Activated naive CD4-positive, alpha-beta T cell treated with Interleukin-2 at 50 U/mL for 16 hours (primary cell): ENCODE measurements at places on chromosomes 7 and 10.

- no peak for DNase-seq
Observed at GRCh38 chr7:149776289-149776688, 2.9 kb upstream of the ZNF467 start.

DNA sequence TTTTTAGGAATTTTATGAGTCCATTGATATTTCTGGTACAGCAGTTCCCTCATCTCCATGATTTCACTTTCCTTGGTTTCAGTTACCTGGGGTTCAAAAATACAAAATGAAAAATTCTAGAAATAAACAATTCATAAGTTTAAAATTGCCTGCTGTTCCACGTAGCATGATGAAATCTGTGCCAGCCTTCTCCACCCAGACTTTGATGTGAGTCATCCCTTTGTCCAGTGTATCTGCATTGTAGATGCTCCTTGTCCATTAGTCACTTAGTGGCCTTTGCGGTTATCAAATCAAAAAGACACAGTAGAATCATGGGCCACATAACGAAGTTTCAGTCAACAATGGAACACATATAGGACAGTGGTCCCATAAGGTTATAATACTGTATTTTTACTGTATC, 286.9 kb downstream of the PTEN start:
- DNase-seq: no peak

GRCh38 chr7:40120020-40120419, 14.4 kb downstream of the MPLKIP start:
- no peak for DNase-seq

- DNase-seq: no peak
Observed at GRCh38 chr7:7293092-7293491, 110.7 kb downstream of the C1GALT1 start.

DNA sequence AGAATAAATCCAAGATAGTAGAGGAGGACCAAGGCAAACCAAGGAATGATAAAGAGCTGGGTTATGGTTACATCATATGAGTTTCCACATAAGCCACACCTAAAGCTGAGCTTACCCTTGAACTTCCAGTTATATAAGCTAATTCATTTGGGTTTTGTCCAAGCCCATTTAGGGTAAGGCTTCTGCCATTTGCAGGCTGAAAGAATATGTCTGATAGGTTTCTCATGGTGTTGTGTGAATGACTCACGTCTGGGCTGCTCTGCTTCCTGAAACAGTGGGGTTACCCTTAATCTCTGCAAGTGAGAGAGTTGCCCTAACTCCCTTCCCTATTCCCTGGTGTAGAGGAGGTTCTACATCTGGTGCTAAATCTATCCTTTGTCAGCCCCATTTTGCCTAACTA, 60.8 kb downstream of the PTTG1IP2 start:
- DNase-seq: no peak

GRCh38 chr10:45550903-45551786, 121.4 kb downstream of the ZFAND4 start:
- no peak for DNase-seq
